ENCODE measurements at places on chromosomes 12 and 14.

DNA sequence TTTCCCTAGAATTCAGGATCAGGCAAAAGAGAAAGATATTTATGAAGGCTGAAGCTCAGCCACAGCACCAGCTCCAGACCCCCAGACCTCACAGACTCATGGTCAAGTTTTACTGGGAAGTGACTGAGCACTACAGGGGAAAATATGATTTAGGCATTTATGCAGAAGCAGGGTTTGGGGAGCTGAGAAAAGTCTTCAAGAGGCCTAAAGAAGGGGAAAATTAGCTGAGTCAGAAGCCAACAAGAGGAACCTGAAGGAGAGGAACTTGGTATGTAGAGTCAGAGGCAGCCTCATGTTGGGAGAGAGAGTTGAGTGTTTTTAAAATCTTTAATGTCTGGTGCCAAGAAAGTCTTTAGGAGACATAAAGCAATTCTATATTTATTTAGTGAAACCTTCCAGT is 63.0 kb downstream of the FOS start:
- DNase-seq: no peak

DNA sequence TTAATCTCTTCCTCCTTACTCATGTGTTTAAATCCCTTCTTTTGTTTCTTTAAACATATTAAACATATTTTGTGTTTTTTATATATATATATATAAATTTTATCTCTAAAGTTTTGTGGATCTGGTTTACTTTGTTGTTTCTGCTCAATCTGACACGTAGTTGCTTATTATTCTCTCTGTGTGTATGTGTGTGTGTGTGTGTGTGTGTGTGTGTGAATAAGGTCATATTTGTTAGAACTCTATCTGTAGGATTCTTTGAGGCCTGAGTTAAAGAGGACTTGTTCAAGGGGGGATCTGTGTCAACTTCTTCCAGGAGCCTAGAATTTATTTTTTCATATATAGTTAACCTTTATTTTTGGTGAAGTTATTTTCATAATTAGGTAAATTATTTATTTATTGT is 2.7 kb downstream of the GPR65 start:
- DNase-seq: no peak

DNA sequence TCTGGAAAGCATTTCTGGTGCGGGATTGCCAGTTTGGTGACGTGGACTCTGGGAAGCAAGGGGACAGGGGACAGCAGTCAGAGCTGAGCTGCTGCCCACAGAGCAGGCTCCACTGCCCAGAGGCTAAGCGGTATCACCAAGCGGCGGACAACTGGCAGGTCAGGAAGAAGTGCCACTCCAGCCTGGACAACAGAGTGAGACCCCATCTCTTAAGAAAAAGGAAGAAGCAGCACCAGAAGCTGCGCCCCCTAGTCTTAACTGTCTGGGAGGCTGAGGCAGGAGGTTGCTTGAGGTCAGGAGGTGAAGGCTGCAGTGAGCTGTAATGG is 31.8 kb upstream of the MMP17 start:
- no peak for DNase-seq

GRCh38 chr14:87960013-87960787 is 32.8 kb downstream of the GALC start:
- no peak for DNase-seq

DNA sequence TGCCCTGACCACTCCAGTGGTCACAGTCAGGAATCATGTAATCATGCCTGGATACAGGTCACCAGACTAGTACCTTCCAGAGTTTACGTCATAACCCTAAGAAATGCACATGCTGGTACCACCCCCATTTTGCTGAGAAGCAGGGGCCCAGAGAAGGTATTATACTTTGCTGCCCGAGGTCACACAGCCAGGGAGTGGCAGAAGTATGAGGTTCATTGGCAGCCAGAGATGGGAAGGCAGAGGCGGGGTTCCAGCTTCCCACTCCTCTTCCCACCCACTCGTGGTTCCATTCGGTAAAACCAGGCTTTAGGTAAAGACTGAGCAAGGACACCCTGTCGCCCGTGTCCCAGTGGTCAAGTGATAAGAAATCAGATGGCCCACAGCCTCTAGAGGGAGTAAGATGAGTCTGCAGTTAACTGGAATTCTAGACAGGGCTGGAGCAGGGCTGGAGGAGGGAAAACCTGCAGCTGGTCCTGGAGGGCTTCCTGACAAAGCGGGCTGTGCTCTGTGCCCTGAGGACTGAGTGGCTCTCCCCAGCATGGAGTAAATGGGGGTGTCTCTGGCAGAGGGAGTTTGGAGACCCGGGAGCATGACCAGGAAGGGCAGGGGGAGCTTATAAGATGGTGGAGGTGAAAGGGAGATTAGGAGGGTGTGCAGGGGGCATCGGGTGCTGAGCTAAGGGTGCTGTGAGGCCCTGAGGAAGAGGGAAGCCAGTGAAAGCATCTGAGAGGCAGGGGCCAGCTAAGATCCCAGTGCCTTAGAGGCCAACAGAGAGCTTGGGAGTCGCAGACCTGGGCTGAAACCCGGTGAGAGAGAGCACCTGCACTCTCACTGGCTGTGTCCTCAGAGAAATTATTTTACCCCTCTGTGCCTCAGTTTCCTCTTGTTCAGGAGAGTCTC is 5.7 kb downstream of the FAM222A start:
- DNase-seq: peak; percentile 22

GRCh38 chr12:94070520-94070919 is 77.9 kb upstream of the PLXNC1 start:
- no peak for DNase-seq

- DNase-seq: peak; percentile 88
Observed at GRCh38 chr14:68379510-68380328, 413.1 kb downstream of the ZFP36L1 start.

DNA sequence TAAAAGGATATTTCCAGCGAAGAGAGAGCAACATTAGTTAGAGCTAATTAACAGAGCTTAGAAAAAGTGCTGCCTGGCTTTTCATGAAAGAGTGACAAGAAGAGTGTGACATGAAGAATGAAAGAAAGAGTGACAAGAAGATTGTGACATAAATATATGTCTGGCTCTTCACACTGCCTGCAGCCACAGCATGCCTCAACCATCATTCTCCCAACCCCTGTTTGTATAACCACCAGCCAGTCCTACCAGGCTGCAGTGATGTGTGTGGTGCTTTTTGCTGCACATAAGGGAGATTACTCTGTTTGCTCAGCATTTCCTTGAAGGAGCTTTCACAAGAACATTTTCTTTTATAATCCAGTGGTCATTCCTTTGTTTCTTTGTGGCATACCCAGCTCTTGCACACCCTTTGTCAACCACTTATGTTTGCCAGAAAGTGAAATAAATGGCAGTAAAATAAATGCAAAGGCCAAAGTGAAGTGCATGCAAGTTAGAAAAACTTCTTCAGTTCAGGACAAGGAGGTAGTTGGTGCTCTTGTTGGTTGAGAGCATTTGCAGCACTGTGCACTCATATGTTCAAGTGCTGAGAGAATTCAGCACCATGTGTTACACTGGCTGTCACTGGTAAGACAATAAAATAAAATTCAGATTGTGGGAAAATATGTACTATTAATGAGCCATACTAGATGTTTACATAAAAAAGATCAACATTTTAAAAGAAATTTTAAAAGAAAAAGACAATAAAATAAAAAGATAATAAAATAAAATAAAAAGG is 50.6 kb downstream of the KIF21A start:
- no peak for DNase-seq

- no peak for DNase-seq
Observed at GRCh38 chr14:35643513-35643912, 109.5 kb downstream of the INSM2 start.

DNA sequence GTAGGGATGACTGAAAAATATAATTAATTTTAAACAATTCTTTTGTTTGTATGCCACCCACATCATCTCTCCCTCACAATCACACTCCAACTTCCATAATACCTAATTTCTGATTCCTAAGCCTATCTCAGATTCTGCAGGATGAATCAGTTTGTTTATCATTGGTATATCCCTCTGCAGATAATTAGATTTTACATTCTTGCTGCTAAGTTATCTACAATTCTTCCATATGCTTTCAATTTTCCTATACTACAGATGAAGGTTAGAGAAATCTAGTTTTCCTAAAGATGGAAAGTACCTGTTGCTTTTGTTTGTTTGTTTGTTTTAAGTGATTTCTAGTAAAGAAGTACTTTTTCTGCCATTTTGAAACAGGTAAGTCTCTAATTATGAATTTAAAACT is 105.3 kb downstream of the ANKS1B start:
- no peak for DNase-seq

- DNase-seq: no peak
Observed at GRCh38 chr12:6950401-6950801, 755 bp upstream of the PTPN6 start.

- DNase-seq: no peak
Observed at GRCh38 chr14:94170136-94170535, 4.0 kb upstream of the PPP4R4 start.

Data from lung microvascular endothelial cell (primary cell).